Astrocyte of the cerebellum (primary cell): ENCODE measurements at places on chromosomes 5 and 9.

GRCh38 chr9:136237486-136238341, 7.9 kb downstream of the QSOX2 start:
- DNase-seq = no peak

DNA sequence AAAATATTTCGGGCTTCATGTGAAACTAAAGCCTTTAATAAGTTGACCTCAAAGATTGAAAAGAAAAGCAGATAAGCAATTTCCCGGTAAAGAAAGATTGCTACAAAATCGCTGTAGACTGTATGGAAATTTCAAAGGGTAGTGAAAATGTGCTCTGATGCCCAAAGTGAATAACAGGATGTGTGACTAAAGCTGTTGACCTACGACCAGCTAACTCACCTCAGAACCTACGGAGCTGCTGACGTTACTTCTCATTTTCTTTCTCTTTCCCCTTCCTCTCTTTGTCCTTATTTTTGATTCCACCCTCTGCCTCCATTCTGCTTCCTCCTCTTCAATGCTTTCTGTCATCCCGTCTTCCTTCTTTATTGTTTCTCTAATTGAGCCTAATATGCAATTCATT, 103.2 kb downstream of the PDE4D start:
- no peak for DNase-seq

GRCh38 chr9:114416906-114417305, 29.1 kb upstream of the AKNA start:
- DNase-seq = no peak

DNA sequence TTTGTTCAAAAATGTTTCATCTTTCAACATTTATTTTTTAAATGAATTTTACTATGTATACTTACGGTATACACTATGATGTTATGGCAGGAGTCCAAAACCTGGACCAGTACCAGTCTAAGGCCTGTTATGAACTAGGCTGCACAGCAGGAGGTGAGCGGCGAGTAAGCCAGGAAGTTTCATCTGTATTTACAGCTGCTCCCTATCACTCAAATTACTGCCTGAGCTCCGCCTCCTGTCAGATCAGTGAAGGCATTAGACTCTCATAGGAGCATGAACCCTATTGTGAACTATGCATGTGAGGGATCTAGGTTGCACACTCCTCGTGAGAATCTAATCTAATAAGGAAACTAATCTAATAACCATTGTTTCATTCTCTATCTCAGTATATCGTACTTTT, 715.5 kb upstream of the PTPRD start:
- no peak for DNase-seq

DNA sequence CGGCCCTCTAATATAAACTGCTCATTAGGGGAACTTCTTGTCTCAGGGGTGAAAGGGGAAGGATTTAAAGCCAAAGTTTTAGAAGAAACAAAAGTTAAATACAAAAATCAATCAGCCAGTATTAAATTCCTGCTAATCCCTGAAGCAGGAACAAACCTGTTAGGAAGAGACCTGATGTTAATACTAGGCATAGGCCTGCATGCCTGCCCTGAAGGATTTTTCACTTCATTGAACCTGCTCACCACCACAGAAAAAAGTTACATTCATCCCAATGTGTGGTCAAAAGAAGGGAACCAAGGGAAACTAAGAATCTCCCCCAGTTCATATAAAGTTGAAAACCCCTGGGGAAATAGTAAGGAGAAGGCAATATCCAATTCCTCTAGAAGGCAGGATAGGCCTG, 9.4 kb upstream of the RNF180 start:
- no peak for DNase-seq

DNA sequence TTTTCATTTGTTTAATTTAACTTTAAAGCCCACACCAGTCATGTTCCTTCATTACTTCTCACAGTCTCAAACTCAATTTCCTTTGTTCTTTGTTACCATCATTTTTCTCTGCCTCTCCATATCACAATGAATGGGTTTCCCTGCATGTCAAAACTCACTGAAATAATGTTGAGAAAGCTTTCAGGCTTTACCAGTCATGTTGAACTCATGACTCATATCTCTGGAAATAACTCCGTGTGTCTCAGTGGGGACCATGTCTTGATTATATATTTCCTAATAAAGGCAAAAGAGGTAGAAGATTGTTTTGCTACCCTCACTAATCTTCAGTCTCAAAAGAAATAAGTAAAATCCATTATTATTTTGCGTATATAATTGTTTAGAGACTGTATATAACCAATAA, 231.2 kb downstream of the CHSY3 start:
- peak; percentile 31 for DNase-seq

DNA sequence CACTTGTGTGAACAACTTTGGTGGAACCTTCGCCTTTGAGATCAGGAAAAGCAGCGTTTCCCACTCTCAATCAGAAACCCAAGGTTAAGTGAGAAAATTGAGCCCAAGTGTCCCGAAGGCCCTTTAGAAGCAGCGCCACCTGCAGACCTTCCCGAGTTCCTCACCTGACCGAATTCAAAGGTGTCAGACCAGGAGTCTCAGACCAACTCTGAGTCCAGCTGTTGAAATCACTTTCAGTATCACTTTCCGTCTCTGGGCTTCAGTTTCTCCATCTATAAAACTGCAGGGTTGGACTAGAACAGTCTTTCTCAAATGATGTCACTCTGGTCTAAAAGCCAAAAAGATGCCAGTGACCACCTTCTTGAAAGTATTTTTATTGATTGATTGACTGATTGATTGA, 31.7 kb upstream of the GRHPR start:
- no peak for DNase-seq

DNA sequence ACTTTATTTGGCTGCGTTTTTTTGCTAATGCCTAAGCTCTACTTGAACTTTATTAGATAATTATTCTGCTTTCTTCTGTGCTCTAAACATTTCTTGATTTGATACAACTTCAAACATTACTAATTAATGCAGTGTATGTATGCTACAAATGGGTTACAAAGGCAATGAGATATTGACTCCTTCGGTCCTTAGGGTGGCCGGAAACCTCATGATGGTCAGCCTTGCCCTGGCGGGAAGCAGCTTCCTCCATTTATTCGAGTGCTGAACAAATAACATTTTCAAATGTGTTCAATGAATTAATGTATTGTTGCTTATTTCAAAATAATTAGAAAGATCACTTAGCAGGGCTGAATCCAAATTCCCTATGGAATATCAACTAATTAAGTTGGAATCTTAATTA, 3.9 kb upstream of the LNPEP start:
- DNase-seq = no peak

GRCh38 chr5:172870291-172870714, 36.3 kb downstream of the ERGIC1 start:
- DNase-seq = peak; percentile 79

DNA sequence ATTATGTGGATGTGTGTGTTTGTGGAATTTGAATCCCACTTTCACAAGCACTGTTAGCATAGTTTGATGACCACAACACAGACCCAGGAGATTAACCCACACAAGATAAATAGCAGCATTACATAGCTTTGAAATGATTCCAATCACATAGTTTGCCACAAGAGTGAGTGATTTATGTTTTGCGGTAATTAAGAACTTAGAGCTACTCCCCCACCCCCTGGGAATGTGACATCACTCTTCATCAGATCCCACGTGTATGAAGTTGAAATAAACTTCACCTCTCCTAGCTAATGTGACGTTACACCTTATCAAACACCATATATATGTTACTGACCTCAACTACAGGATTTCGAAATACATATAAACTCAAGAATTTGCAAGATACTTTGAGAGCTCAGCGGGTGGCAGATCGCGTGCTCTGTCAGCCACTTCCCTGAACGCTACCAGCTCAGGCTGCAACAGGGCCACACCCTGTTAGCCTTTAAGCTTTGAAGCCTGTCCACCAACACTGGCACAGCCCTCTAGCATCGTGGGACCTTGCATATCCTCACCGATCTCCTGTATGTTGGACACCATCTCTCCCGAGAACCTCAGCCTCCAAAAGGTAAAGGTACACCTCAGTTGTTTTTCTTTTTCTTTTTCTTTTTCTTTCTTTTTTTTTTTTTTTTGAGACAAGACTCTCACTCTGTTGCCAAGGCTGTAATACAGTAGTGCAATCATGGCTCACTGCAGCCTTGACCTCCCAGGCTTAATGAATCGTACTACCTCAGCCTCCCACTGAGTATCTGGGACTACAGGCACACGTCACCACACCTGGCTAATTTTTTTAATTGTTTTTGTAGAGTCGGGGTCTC, 1.7 kb upstream of the AGTPBP1 start:
- peak; percentile 85 for DNase-seq

DNA sequence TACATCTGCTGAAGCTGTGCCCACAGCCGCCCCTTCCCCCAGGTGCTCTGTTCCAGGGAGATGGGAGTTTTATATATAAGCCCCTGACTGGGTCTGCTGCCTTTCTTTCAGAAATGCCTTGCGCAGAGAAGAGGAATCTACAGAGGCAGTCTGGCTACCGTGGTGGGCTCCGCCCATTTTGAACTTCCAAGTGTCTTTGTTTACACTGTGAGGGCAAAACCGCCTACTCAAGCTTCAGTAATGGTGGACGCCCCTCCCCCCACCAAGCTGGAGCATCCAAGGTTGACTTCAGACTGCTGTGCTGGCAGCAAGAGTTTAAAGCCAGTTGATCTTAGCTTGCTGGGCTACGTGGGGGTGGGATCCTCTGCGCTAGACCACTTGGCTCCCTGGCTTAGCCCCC, 41.3 kb downstream of the RANBP17 start:
- no peak for DNase-seq

DNA sequence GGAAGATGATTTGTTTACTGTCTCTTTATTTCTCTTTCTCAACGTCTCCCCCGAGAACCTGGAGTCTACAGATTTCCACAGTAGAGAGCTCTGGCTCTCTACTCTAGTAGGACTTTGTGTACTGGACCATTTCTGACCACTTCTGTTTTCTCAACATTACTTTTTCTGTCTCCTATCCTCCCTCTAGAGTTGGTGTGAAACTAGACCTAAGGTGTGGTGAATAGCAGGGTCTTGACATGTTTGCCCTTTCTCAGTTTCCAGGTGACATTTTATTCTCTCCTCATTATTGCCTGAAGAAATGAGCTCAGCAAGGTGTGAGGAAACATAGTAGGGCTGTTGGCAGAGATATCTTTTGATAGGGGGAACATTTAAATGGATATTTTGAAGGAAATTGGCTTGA, 62.1 kb upstream of the IL6ST start:
- DNase-seq = no peak

- no peak for DNase-seq
Observed at GRCh38 chr5:132887283-132887682, 13.8 kb downstream of the LEAP2 start.

DNA sequence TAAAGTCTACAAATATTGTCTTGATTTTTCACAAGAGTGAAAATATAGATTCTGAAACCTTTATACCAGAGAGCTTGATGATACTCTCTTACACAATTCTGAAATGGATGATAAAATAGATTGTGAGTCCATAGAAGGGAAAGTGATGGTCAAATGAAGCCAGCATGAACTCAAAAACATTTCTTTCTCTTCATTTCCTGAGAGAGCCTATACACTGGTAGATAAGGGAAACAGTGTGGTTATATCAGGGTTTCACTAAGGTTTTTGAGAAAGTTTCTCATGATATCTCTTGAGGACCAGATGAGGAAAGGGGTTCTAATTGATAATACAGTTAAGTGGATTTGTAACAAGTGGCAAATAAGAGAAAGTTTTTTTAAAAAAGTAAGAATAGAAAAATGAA, 254.1 kb downstream of the PJA2 start:
- DNase-seq = no peak

DNA sequence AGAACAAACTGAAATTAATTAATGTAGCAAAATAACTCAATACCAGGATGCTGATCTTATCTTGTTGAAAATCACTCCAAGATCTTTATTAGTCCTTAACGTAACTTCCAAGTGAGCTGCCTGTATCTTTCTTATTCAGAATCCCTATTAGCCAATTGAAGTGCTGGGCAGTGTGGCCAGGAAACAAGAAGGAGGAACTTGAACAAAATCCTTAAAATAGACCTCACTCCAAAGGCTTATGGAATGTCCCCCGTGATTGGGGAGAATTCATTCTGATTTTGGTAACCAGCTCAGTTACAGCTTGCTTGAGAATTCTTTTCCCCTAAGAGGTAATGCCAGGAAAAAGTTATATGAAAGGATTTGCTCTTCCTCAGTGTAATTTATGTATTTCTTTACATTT, 171.0 kb downstream of the DEPDC1B start:
- DNase-seq = no peak

DNA sequence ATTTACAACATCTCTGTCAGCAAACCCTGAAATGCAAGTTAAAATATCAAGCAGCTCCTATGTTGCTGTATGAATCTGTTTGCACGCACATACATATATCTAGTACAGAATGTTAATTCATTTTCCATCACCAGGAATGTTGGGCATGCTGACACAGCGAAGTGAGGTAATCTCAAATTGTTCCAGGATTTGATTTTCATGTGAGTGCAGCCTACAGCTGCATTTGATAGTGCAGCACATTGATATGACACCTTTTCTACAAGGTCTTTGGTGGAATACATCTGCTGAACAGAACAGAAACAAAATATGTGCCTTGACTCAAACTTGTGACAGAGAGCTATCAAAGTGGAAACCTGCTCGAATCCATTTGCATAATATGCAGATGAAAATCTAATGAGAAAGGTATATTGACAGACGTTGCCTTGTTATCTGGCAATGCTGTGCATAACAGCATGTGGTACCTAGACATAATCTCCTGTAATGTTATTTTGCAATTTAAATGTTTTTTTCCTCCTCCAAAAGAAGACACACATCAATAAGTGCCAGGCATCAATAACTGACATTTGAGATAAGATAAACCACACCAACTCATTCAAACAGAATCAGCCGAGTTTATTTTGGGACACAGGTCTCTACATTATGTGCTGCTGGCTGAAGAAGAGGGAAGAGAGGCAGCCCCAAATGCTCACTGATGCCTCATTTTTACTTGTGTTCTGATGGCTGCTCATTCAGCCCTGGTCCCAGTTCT, 512.2 kb downstream of the ZNF608 start:
- no peak for DNase-seq

- DNase-seq = no peak
Observed at GRCh38 chr5:43065948-43066798, 26.1 kb upstream of the ANXA2R start.

DNA sequence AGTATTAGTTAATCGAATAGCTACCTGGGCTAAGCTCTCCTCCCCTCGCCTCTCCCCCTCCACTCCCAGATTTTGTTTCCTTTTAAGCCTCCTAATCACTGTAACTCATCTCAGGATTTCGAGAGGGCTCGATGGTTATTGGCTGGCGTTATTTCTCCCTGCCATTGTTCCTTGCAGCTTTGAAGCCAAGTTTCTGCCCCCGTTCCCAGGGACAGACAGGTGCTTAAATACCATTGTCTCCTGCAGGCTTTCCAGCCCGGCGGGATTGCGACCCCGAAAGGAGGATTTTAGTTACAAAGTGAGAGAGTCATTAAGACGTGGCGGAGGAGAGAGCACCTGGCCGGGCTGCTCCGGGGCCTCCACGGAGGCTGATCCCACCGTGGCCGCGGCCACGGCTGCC, 46.2 kb downstream of the ASS1 start:
- no peak for DNase-seq

DNA sequence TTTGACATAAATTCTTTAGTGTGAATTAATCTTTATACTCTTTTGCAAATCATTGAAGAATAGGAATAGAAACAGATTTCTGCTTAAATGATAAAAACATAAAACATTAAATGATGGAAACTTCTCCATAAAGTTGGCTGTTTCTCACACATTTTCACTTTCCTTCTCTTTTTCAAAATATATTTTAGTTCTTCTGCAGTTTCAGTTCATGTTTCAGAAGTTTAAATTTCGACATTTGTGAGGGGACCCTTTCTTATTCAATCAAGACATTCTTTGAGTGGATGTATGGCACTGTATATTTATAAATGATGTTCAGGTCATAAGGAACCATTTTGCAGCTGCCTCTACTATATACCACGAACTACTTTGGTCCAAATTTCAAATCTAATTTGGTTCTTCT, 34.6 kb downstream of the TNFAIP8 start:
- DNase-seq = no peak
